ENCODE measurements at places on chromosomes 2 and 18.

GRCh38 chr18:77092104-77093066 lies 40.2 kb downstream of the MBP start:
- no peak for DNase-seq

- no peak for DNase-seq
These were observed 22.8 kb upstream of the ASB18 start for GRCh38 chr2:236286873-236287545.

- DNase-seq: no peak
These were observed 82.1 kb downstream of the EIF2AK3 start for GRCh38 chr2:88545118-88545517.

DNA sequence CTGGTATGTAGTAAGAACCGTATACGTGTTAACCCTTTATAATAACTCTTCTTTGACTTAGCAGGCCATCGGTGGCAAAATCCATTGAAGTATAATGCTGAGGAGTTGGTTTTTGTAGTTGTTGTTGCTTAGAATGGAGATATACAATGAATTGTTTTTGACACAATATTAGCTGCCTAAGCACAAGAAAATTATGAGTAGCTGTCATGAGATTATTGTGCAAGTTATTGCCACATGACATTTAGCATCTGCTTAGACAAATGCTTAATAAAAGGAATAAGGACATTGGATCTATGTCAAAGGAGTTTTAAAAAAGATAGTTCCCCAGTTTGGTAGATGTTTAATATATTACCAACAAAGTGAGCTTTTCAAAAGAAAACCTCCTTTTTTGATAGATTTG lies 59.9 kb downstream of the ABCB11 start:
- no peak for DNase-seq

DNA sequence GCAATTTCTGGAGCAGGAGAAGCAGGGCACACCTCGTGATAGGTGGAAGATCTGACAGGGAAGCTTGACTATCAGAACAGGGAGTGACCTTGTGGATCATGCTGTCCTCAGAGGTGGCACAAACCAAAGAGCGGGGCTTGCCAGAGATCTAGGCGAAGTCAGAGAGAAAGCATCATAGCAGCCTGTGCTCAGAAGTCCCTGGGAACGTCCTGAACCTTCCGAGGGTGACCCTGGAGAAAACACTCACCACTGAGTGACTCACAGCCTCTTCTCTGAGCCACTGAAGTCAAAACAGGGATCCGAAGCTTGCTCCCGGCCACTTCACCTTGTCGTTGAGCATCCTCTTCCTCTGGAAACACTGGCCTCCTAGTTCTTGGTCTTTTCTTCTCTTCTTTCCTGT lies 56.7 kb downstream of the IL1R2 start:
- DNase-seq: no peak

GRCh38 chr2:234827096-234827860 lies 124.5 kb upstream of the SH3BP4 start:
- no peak for DNase-seq

GRCh38 chr18:6616981-6617380 lies 112.5 kb upstream of the ARHGAP28 start:
- no peak for DNase-seq

DNA sequence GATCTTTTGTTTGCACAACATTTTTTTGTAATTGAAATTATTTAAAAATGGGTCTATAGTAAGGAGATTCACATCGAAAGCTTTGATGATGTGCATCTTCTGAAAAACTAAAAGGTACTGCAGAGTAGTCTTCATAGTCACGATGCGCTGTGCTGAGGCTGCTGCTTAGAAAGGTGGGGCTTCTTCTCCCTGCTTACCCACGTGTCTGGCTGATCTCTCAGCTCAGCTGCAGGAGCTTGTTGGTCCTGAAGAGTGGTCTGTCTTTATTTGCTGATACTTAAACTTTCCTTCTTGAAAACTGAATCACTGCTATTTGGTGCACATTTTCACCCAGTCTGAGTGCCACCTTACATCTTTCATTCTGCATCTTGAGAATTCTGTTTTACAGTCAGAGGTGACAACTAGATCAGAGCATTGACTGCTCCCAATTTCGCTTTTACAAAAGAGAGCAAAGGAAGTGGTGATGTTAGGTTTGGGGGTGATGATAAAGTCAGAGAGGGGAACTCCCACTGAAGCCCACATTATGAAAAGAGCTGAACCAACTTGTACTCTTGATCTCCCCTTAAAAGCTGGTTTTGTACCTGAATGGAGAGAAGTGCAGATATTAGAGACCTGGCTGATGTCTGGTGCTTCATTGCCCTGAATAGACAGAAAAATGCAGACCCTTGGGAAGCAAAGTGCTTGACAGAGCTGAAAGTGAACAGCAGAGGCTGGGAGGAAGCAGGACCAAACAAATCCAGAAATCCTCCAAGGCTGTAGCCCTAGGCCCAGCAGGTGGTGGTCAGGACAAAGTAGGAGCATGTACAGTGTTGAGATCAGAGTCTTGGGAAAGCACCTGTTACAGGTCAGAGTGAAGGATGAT lies 984.5 kb downstream of the TSN start:
- no peak for DNase-seq

GRCh38 chr2:42086500-42086953 lies 38.7 kb downstream of the PKDCC start:
- DNase-seq: peak; percentile 39

- DNase-seq: no peak
These were observed 179.6 kb downstream of the FAM124B start for GRCh38 chr2:224222291-224222690.

GRCh38 chr2:23502096-23502495 lies 117.1 kb downstream of the KLHL29 start:
- no peak for DNase-seq
